ENCODE measurements at places on chromosomes 1 and 21. TPM values are rescaled to one million over a fixed set of nuclear protein-coding genes. Genes with fewer than 3 reads are reported as not detected.

KRTAP13-2 gene
- not detected for total RNA-seq

VANGL2 gene
- total RNA-seq, result 6.5 TPM

FMO2 gene
- total RNA-seq, result 3.5 TPM

OR2T4 gene
- total RNA-seq, result not detected

LRRC38 gene
- not detected for total RNA-seq

KIAA0040 gene
- 16.1 TPM for total RNA-seq

RGS8 gene
- 0.03 TPM for total RNA-seq

PLEKHN1 gene
- total RNA-seq, result 1.8 TPM

Measured in mucosa of gallbladder (tissue), 1 donor.